Stimulated activated CD4-positive, alpha-beta T cell treated with anti-CD3 and anti-CD28 coated beads, Interleukin-4, amount 100 ng/mL, for 4 hours (primary cell): ENCODE measurements at places on chromosomes 16 and 17.

DNA sequence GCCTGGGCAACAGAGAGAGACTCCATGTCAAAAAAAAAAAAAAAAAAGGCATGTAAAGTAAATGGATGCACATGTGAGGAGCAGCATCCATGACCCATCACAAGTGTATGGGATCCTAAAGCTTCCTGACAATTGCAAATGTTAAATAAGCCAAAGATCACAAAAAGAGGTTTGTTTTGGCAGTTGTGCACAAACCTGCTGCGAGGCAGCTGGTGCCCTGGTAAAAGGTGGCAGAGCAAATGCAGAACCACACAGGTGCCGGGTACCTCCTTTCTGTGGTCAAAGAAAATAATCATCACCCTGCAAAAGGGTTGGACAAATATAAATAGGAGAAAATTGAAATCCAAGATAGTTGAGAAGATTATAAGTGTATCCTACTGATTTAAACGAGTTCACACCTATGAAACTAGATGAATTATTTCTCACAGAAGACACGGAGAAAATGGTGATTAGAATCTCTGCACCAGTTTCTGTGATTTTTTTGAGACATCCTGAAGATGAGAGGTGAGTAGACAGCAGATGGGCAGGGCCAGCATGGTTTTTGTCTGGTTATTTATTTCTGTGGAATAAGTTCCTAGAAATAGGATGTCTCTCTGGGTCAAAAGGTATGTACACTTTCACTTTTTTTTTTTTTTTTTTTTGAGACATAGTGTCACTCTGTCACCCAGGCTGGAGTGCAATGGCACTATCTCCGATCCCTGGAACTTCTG lies 291.3 kb downstream of the CDH13 start:
- no peak for DNase-seq

- DNase-seq: no peak
Measured at GRCh38 chr17:77291591-77292386, 151.0 kb downstream of the SEC14L1 start.

DNA sequence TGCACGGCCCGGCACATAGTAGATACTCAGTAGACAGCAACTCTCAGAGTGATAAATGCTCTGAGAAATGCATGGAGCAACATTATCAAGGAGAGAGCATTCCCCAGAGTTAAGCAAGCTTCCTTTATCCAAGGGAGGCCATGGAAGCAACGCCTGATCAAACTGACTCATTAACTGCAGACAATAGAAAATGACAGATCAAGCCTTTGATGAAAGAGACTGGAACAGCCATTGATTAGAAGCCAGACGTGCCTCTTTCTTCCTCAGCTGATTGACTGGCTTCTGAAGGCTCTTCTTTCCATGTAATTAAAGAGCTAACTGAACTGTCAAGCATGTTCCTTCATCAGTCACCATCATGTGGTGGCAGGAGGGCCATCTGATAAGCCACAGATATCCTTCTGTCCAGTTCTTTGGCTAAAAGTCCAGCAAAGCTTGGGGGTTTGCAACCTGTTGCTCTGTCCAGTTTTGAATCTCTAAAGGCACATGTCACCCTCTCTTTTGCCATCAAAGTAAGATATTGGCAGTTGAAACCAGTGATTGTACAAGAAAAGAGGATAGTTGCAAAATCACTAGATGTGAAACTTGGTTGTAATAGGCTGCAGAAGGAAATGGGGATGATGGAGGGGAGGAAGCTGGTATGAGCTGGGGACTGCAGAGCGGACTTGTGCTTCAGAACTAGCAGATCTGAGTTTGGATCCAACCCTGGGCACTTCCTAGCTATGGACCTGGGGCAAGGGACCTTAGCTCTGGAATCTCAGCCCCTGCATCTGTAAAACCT lies 188.0 kb downstream of the HAPSTR1 start:
- DNase-seq: no peak

GRCh38 chr17:63741143-63741407 lies 524 bp downstream of the STRADA start:
- DNase-seq: no peak

DNA sequence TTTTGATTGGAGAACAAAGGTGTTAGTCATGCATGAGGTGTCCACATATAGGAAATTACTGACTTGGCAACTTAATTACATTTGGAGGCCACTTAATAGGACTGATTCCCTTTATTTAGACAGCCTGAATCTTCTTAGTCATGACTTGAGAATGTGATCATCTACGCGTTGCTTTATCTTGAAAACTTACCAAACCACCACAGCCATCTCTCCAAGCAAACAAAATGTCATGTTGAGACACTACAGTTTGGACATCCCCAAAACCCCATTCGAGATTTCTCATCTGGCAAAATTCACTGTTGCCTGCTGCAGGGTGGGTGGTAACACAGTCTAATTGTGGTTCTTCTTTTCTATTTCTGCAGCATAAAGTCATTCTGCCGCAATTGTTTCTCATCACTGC lies 176.5 kb upstream of the CDH5 start:
- DNase-seq: no peak

DNA sequence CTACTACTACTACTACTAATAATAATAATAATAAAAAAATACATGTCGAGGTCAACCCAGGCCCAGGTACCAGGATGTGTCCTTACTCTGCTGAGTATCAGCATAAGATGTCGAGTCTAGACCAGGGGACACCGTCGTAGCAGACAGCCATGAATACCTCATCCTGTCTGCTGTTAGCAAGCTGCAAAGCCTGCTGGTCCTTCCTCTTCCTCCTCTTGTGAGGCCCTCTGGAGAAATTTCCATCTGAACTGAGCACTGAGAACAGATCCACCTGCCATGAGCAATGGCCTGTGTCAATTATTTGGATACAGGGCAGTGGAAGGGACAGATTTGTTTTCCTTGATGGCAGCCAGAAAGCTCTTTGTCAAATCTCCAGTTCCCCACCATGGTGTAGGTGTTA lies 168.5 kb downstream of the XYLT1 start:
- no peak for DNase-seq

GRCh38 chr17:44473367-44473766 lies 29.8 kb downstream of the GPATCH8 start:
- DNase-seq: no peak

GRCh38 chr17:69524854-69525253 lies 110.4 kb downstream of the MAP2K6 start:
- no peak for DNase-seq

DNA sequence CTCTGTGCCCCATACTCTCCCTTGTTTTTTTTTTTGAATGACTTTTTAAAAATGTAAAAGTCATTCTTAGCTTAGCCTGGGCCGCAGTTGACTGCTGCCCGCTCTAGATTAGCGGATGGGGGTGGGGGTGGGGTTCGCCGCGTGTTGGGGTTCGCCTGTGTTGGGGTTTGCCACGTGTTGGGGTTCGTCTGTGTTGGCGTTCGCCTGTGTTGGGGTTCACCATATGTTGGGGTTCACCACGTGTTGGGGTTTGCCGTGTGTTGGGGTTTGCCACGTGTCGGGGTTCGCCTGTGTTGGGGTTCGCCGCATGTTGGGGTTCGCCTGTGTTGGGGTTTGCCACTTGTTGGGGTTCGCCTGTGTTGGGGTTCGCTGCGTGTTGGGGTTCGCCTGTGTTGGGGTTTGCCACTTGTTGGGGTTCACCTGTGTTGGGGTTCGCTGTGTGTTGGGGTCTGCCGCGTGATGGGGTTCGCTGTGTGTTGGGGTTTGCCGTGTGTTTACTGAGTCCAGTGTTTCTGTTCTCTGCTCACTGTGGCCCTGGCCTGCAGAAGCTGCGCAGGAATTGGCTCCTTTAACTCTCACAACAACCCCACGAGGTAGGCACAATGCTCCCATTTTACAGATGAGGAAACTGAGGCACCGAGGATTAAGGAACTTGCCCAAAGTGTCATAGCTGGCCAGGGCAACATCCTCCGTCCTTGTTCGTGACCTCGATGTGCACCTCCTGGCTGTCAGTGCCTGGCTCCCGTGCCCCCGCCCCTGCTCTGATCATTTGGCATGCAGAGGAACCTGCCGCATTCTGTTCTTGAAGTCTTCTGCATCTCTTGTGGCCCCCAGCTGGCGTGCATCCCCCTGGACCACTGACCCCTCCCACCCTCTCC lies 96.6 kb upstream of the CIBAR2 start:
- no peak for DNase-seq

DNA sequence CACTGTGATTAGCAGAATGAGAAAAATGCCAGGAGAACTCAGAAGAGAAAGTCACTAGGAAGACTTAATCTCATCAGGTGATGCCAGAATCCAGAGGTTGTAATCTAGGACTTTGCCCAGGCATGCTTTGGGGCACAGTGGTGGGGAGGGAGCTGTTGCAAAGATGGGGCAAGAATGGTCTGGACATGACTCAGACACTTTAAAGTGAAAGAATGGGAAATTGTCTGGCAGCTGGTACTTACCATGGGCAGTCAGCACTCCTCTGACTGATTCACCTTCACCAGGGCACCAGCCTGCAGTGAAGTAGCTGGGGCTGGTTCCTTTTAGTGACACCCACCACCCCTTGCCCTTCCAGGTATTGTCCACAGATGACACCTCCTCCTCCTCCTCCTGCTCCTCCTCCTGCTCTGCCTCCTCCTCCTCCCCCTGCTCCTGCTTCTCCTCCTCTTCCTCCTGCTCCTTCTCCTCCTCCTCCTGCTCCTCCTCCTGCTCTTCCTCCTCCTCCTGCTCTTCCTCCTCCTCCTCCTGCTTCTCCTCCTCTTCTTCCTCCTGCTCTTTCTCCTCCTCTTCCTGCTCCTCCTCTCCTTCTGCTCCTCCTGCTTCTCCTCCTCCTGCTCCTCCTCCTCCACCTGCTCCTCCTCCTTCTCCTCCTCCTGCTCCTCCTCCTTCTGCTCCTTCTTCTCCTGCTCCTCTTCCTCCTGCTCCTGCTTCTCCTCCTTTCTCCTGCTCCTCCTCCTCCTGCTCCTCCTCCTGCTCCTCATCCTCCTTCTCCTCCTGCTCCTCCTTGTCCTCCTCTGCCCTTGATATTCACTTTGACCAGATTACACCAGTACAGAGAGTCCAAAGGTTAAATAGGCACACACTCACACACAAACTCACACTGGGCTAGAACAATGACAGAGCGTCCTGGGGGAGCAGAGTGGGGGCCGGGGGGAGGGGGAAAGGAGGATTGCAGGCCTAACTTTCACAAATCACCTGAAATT lies at the start of gene CHD9NB:
TSS of gene CHD9NB (minus strand) at position 379 of the 983 bp plus-strand sequence. CDS start 8,739 bp downstream, outside the sequence.
- no peak for DNase-seq

- DNase-seq: no peak
Measured at GRCh38 chr17:62750631-62751051, 57.5 kb downstream of the MARCHF10 start.

- no peak for DNase-seq
Measured at GRCh38 chr17:28975646-28976045, 24.3 kb upstream of the PHF12 start.

DNA sequence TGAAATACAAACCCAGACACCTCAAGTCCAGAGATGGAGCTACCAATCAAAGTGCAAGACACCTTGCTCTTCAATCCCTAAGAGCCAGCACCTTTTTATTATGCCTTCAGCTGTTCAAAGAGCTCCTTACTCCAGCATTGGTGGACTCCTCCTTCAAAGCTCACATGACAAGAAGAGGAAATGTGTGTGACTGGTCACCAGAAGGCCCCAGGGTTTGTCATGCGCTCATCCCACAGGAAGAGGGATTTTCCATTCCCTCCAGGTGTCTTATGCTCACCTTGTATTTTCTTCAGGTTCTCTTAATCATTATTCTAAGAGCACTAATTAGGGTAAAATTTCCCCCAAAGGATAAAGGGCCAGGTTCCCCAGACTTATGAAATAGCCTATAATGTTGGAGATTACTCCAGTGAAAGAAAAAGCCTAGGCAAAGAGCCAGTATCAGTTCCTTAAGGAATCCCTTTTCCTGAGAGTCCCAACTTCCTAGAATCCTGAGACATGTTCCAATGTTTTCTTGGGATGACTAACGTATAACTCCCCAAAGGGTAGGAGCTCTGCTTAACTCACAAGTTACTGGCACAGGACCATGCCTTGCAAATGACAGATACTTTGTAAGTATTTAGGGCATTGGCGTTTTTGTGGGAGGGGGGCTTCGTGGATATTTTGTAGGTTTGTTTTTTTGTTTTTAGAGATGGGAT lies 56.9 kb upstream of the SOX9 start:
- no peak for DNase-seq

DNA sequence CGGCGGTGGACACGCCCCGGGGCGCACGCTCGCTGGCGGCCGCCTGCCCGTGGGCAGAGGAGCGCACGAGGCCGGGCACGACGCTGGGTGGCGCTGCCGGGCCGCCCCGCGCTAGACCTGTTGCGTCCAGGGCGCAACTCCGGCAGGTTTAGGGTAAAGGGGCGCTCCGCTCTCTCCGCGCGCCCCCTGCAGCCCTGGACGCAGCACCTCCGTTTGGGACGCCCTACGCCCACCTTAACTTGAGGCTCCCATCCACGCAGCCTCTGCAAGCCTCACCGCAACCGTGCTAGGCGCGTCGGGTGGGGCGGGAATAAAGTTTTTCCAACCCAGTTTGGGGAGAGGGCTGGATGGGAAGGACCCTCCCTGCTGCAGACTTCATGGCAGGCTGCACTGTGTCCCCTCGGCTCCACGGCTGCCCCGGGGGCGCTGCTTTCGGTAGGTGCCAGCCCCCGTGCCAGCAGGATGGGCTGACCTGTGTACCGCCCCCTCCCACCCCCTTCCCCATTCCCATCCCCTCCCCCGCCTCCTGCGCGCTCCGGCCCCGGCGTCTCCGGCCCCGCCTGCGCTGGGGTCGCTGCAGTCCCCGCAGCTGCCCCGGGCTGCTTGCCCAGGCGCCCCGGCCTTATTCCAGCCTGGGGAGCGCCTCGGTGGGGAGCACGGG lies at the start of gene SYT17:
TSS of gene SYT17 (plus strand) at position 531 of the 661 bp plus-strand sequence. CDS start 407 bp downstream, outside the sequence.
- DNase-seq: no peak

DNA sequence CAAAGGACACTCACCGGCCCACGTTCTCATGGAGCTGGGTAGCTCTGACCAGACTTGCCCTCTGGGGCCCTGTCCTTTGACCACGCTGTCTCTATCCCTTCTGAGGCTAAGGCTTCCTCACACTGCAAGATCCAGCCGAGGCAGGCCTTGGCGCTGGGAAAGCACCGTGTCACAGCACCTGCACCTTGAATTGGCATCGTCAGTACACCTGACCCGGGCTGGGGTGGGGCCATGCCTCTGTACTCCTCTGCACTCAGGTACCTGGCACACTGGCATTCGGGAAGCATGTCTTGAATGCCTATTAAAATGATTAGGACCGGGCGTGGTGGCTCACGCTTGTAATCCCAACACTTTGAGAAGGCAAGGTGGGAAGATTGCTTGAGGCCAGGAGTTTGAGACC lies 6.0 kb downstream of the TBC1D24 start:
- DNase-seq: no peak

GRCh38 chr16:17252064-17252463 lies 218.7 kb downstream of the XYLT1 start:
- DNase-seq: no peak

- DNase-seq: no peak
Measured at GRCh38 chr17:43467981-43468581, 15.7 kb upstream of the DHX8 start.

DNA sequence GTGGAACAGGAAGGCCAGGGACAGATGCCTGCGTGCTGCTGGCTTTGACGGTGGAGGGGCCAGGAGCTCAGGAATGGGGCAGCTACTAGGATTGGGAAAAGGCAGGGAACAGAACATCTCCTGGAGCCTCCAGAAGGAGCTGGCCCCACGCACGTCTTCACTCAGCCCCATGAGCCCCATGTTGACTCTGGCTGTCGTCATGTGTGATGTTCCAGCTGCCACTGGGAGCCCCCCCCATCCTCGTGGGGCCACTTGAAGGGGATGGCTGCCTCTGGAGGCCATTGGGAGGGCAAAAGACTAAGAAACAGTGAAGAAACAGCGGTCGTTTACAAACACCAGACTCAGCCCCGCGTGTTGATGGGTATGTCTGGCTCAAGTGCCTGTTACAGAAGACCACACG lies 18.5 kb upstream of the APRT start:
- no peak for DNase-seq

- DNase-seq: no peak
Measured at GRCh38 chr17:46818929-46819859, 702 bp upstream of the WNT3 start.
